ENCODE measurements at places on chromosomes 16 and 17.

GRCh38 chr16:85954927-85955519 lies 56.1 kb downstream of the IRF8 start:
- DNase-seq, result no peak

DNA sequence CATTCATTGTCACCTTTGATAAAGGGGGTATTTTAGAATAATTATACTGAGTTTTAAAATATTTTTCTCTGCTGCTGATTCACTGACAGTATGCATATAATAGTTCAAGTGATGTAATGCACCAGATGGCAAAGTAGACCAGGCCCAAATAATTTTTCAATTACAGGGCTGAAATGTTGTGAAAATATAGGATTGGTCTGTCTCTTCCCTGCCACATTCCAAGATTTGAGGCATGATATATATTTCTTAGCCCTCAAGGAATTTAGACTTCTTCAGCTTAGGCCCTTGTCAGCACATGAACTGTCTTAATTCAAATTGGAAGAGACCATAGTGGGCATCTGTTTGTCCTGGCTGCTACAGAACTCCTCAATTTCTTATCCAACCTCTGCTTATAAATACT lies 39.2 kb upstream of the SLC12A3 start:
- DNase-seq, result no peak

DNA sequence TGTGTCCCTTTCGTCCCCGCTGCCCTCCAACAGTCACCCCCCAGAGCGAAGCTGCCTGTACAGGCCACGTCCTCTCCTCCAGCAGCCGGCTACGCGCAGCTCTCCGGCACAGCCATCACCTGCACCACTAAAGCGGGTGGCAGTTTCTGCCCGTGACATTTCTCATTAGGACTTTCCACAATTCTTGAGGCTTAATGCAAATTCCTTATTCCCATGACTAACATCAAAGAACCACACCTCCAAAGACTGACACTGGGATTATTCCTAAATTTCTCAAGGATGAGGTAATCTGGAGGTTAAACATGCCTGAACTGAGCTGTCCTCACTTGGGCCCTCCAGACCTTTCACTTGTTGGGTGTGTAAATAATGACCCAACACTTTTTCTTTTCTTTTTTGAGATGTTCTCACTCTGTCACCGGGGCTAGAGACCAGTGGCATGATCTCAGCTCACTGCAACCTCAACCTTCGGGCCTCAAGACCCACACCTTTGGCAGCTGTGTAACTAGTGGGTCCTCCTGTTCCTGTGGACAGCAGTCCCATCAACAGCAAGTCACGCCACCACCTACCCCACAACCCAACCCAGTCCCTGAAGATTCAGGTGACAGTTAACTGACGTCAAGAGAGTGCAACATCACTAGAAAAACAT lies 11.7 kb downstream of the ANKRD11 start:
- DNase-seq, result no peak

DNA sequence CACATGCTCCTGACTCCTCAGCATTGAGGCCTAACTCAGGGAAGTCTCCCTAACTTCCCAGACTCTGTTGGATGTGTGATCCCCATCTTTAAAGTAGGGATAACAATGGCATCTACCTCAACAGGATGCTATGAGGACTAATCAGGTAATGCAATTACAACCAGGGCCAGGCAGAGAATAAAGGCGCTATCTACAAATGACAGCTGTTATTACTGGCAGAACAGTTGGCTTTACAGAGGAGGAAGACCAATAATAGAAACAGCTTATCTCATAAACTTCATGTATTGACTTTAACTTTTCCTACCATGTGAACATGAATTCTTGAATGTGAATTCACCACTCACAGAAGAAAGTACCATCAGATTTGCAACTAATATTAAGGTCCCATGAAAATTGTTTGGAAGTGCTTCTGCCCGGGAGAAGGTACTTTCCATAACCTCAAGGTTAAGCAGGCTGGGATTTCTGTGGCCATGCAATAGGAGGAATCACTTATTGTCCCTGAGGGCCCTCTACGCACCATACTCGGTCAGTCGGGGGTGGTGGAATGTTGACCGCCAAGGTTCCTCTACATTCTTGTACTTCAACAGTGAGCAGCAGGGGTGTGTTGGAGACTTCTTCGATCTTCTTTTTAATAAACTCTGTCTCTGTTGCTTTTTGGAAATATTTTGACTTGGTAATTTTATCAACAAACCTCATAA lies 22.6 kb upstream of the ERN1 start:
- DNase-seq, result no peak

GRCh38 chr16:84874983-84875382 lies 55.2 kb downstream of the CRISPLD2 start:
- no peak for DNase-seq

All from Right ventricle myocardium inferior (tissue), 1 donor.